Activated effector memory CD4-positive, alpha-beta T cell treated with anti-CD3 and anti-CD28 coated beads, Interleukin-2, amount 50 U/mL, for 16 hours (primary cell): ENCODE measurements at places on chromosomes 7 and 10.

DNA sequence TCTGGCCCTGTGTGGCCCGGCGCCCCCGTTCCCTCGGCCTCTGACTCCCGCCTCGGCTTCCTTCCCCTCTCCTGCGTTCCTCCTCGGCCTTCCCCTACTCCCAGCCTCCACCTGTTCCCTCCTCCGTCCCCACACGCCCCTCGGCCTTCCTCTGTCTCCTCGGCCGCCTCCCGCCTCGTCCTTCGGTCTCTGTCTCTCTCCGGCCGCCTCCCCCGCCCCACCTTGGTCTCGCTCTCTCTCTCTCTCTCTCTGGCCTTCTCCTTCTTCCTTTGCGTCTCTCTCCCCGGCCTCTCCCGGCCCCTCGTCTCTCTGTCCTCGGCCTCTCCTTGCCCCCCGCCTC lies 588 bp downstream of the GET4 start:
- no peak for DNase-seq

- DNase-seq = no peak
Measured at GRCh38 chr7:71817916-71818315, 594.2 kb downstream of the CALN1 start.

GRCh38 chr10:61918140-61918539 lies 16.6 kb downstream of the ARID5B start:
- no peak for DNase-seq

DNA sequence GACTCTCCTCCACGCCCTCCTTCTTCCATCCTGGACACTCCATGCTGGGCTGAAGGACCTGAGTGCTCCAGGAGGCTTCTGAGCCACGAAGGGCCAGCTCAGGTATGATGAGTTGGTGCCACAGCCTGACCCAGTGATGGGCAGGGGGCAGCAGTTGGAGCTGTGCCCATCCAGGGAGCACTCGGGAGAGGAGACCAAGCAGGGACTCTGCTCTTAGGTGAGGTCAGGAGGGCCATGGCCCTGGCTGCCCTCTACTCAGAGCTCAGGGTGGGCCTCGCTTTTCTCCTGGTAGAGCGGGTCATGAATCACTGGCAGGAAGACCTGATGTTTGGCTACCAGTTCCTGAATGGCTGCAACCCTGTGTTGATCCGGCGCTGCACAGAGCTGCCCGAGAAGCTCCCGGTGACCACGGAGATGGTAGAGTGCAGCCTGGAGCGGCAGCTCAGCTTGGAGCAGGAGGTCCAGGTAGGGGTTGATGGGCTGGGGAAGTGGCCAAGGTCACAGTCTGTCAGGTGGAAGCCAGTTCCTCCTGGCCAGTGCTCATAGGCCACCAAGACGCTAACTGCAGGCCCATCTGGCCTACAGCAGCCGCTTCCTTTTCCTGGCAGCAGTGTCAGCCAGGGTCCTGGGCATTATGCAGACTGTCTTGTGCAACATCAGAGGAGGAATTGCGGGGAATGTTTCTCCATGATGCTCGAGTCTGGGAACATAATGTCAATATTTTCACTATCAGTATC lies 50.8 kb downstream of the ALOX5 start:
- no peak for DNase-seq

DNA sequence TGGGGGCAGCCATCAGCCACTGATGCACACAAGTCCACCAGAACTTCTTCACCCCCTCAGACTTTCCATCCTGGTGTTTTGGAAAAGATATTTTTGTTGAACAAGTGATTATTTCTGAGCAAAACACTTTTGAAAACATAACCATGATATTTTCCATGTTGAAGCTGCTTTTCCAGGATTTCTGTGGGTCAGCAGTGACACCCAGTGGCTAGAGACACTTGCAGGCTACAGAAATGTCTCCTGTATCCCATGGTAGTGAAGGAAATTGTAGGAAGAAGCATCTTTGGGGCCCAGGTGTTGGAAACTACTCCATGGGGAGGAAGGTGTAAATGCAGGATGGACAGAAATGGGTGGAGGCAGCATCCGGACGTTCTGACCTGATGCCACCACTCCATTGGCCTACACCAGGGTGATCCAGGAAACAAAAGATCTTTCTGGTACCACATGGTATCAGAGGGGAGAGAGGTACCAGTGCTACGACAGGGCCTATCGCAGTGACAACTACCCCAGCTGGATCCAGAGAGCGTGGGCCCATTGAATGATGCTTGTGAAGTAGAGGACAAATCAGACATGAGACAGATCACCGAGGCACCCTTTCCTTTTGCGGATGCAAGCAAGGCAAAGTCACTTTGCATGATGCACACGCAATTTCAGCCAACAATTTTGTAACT lies 111.7 kb upstream of the COBL start:
- DNase-seq = no peak

GRCh38 chr10:124007102-124007772 lies 86.2 kb downstream of the CHST15 start:
- peak; percentile 33 for DNase-seq

DNA sequence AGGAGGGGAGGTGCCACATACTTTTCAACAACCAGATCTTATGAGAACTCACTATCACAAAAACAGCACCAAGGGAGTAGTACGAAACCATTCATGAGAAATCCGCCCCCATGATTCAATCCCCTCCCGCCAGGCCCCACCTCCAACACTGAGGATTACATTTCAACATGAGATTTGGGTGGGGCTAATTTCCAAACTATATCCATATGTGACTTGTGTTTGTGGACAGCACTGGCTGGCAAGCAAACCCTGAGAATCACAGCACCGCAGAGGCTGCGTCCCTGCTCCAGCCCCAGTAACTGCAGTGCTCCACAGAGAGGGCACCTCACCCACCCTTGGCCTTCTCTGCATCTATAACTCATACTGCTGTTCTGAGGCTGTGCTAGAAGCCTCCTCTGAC lies 211.2 kb upstream of the PODXL start:
- no peak for DNase-seq

- DNase-seq = no peak
Measured at GRCh38 chr7:41656366-41656765, 46.5 kb downstream of the INHBA start.

GRCh38 chr7:111459065-111459756 lies 103.1 kb downstream of the IMMP2L start:
- DNase-seq = no peak

GRCh38 chr7:19404912-19405329 lies 259.7 kb upstream of the FERD3L start:
- DNase-seq = no peak

DNA sequence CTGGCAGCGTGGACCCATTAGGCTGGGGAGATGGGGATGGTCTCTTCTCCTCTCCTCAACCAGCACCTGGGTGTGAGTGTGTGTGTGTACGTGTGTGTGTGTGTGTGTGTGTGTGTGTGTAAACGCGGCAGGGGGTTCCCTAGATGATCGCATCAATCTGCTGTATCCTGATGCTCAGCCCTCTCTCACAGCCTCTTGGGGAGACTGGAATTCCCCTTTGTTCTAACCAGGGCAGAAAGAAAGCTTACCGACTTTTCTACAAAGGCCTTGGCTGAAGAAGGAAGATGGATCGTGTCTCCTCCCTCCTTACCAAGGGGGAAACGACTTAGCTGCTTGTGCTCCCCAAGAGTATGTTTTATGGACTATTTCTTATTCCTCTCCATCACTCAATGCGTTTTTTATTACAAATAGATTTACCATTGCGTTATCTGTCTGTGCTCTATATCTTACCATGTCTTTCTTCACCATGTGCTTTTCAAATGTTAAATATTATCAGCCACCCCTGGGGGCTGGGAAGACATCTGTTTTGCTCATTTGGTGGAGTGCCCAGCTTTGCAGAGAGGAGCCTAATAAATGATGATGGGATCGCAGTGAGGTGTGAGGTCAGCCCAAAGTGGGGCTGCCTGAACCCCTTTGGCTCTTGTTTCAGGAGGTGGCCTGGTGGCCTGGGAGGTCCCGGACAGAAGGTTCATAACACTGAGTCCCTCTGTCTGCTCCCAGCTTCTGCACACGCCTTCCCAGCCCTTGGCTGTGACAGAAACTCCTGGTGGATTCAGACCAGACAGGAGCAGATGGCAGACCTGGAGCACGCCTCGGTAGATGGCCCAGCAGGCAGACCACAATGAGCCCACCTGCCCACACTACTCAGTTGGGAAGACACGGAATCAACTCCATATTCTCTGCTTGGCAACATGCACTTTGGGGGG lies 262.0 kb downstream of the PRPF18 start:
- DNase-seq = no peak

- DNase-seq = no peak
Measured at GRCh38 chr7:80838643-80839042, 80.2 kb downstream of the SEMA3C start.

DNA sequence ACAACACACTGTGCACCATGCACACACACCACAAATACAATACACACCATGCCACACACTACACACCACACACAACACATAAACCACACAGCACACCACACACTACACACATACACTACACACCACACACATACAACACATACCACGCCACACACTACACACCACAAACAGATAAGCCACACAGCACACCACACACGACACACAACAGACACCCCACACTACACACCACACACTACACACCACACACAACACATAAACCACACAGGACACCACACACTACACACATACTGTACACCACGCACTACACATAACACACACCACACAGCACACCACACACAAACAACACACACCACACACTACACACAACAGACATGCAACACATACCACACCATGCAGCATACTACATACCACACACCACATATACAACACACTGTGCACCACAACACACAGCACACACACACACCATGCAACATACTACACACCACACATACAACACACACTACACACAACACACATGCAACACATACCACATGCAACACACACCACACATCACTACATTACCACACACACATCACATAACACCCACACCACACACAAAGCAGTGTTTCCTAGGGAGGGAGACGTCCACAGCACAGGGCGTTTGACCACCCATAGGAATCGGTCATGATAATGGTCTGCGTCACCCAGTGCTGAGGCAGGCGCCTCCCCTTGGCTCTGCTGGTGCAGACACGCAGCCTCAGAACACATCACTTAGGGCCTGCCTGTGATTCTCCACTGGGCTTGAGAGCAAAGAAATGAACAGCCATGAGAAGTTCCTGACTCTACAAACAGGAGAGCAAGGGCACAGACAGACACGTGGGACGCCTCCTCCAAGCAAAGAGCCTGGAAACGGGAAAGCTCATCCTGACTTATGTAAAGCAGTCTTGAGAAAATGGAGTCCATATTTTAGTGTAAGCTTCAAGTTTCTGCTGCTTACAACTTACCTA lies 458.3 kb downstream of the PTPRN2 start:
- DNase-seq = peak; percentile 1
